ENCODE measurements at places on chromosomes 12 and 14. TPM values are rescaled to one million over a fixed set of nuclear protein-coding genes. Genes with fewer than 3 reads are reported as not detected.

DNA sequence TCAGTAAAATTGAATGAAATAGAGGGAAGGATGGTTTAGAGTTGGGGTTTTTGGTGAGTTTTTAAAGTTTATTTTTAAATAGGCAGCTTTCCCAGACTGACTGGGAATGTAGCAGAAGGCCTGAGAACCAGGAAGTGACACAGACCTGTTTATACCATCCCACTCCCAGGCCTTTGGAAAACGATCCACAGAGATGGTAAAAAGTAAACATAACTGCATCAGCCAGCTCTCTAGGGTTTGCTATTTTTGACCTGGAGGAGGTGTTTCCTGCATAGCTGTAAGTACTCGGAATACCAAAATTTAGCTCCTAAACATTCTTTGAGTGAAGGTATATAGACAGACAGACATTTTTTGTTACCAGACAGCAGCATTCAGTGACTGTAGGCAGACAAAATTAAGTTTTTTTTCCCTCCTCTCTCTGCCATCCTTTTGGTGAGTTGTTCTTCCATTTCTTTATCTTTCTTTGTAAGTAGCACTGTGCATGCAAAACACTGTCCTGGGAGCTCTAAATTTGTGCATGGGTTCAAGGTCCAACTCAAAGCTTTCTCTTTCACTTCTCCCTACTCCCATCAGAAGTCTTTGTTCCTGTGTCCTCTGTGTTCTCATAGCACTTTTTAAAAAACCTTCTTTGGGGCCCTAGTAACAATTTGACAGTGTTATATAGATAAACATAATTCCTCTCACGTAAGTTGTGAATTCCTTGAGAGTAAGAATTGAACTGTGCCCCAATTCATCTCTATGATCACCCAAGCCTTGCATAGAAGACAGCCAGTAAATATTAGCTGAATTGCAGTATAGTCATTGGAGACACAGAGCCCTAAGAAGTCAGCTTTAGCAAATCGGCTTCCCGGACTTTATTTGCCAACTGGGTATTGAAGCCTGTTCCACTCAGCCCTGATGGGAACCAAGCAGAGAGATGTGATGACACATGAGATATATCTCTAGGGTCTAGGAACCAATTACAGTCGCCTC is 37.4 kb downstream of the SUSD6 start:
- DNase-seq = no peak

DNA sequence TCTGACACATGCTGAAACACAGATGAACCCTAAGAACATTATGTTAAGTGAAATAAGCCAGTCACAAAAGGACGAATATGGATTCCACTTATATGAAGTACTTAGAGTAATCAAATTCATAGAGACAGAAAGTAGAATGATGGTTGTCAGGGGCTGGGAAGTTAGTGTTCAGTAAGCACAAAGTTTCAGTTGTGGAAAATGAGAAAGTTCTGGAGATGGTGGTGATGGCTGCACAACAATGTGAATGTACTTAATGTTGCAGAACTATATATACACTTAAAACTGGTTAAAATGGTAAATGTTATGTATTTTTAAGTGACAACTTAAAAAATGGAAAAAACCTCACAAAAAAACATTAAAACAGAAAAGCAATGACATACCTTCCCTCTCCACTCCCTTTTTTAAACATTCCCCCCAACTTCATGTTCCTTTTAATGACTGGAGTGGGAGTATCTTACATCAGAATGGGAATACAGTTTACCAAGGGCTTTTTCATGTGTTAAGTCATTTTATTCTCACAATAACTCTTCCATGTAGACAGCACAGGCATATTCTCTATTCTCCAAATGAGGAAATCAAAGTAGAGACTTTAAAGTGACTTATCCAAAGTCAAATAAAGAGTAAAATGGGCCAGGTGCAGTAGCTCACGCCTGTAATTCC is 24.0 kb downstream of the BTBD7 start:
- no peak for DNase-seq

DNA sequence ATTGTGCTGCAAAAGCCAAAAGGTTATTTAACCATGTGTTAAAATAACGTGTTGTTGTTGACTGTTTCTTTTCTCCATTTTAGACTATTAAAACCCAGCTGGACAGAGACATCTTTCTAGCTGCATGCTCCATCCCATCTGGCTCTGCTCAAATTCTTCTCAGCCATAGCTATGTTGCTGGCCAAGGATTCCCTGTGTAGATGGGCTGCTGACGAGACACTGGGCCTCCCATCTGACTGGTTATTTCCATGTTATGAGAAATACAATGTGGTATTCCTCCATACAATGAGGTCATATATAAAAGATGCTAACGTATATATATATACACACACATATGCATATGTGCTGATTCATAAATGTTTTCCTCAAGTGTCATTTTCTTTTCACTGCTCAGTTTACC is 30.1 kb downstream of the MED13L start:
- DNase-seq = no peak

- DNase-seq = no peak
Measured at GRCh38 chr12:107761502-107761904, 566 bp upstream of the PRDM4 start.

- no peak for DNase-seq
Measured at GRCh38 chr12:49019443-49020324, 1.1 kb upstream of the PRKAG1 start.

DNA sequence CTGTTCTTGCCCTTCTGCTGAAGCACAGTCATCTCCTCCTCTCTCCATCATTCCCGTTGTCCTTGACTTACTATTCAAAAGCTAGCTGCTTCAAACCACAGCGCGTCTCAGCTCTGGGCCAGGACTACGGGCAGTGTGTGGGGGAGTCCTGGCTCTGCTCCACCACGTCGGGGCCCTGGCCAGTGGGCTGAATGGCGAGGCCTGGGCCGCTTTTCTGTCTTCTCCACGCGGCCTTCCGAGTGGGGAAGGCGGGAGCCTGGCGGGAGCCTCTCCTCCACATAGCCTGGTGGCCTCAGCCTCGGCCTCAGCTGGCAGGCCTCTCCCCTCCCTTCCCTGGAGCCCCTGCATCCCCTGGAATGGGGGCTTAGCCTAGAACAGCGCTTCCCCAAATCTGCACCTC is 16.5 kb downstream of the ANKRD9 start:
- DNase-seq = no peak

DNA sequence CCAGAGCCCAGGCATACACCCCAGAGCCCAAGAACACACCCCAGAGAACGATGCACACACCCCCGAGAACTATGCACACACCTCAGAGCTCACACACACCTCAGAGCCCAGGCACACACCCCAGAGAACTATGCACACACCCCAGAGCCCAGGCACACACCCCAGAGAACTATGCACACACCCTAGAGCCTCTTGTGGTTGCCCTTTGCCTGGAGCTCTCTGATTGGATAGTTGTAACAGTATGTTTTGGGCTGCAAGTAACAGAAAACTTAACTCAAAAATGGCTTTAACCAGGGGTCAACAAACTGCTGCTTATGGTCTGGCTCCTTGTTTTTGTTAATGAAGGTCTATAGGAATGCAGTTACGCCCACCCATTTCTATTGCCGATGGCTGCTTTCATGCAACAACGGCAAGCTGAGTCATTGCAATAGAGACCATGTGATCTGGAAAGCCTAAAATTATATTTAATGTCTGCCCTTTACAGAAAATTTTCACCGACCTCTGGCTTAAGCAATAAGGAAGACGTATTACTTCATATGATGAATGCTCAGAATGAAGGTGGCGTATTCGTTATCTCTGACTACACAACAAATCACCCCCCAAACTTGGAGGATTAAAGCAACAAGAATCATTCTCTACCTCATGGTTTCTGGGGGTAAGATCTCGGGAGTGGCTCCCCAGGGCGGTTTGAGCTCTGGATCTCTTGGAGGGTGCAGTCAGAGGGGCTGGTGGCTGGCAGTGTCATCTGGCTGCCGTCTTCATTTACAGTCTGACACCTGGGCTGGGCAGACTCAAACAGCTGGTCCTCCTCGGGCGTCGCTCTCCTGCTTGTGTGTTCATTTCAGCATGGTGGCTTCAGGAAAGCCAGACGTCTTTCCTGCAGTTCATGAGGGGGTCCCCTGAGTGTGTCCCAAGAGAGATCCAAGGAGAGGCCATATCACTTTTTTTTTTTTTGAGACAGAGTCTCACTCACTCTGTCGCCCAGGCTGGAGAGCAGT is 66.3 kb upstream of the NCOR2 start:
- DNase-seq = no peak

- DNase-seq = no peak
Measured at GRCh38 chr14:102231476-102232347, 73.3 kb downstream of the MOK start.

DNA sequence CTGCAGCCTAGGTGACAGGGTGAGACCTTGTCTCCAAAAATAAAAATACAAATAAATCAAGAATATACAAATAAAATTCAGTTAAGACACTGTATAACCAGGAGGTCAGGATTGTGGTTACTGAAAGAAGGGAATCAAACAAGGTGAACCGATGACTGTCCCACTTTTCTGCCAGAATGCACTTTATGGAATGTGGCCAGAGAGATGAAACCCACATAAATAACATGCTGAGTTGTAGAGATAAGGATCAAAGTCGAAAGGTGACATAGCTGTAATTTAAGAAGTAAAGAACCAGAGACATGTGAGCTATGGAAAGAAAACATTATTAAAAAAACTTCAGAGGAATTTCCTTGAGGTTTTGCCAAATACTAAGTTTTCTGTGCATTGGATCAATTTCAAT is 1098.2 kb upstream of the USP15 start:
- no peak for DNase-seq

DNA sequence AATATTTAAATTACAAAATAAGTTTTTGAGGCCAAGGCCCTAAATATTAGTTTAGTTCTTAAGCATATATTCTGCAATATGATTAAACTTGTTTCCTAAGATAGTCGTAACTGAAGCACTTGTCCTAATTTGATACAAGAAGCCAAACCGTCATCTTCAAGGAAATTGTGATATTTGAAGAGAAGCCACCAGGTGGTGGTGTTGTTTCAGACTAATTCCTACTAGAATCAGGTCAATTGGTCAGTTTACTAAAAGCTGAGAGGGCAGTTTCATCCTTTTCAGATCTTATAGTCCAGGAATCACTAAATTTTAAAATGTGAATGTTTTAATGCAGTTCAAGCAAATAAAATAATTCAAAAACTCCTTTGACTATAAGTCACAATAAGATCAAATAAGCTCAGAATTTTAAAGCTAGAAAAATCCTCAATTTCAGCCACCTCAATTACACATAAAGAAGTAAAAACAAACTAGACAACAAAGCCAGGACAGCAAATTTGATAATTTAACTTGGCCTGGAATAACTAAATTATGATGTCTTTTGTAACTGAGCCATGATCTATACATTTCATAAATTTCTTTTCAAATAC is 7.1 kb upstream of the ARL1 start:
- no peak for DNase-seq

- peak; percentile 52 for DNase-seq
Measured at GRCh38 chr12:97308576-97309198, 153.9 kb upstream of the RMST start.

DNA sequence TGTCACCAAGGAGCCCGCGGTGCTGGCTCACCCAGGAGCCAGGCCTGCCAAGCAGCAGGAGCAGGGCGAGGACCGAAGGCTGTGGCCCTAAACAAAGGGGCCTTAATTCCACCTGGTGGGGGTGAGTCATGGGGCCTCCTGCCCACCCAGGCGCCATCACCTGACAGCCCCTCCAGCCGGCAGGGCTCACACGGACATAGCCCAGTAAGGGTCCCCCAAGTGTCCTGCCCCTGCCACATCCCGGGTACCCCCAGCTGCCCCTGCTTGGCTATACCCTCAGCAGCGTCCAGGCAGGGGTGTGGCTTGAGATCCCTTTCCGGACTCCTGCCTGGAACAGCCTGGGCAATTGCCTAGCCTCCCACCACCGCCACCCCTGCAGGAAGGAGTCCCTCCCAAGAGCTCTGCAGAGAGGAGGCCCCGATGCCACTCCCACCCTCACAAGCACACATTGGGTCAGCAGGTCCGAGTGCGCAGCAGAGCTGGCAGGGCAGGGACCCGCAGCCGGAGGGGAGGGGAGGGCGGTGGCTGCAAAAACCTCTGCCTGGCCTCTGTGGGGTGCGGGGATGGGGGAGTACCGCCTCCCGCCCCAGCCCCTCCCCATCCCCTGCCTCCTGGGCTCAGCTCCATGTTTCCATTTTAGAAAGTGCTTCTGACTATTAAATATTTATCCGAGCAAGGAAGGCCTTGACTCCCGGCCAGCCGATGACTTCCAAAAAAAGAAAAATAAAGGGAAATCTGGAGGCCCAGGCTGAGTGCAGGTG is 4.6 kb downstream of the AHNAK2 start:
- no peak for DNase-seq

DNA sequence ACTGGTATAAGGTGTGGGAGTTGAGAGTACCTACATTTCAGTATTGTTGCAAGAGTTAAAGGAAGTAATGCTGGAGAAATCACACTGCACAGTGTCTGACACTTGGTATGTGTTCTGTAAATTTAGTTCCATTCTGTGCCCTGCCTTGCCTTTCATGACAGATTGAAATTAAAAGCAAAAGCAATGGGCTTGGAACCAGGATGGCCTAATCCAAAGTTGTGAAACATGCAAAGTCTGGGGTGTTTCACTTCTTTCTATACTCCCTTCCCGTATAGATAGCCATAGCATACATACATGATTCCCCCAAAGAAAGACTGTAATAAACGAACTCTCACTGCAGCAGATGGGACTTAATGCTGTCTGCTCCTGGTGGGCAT is 281.1 kb downstream of the NRXN3 start:
- no peak for DNase-seq

- DNase-seq = no peak
Measured at GRCh38 chr12:64745259-64745807, 13.9 kb downstream of the GNS start.

- no peak for DNase-seq
Measured at GRCh38 chr12:92436856-92437255, 265.9 kb upstream of the PLEKHG7 start.

GRCh38 chr12:107684990-107685359 is 624 bp upstream of the PWP1 start:
- no peak for DNase-seq

DNA sequence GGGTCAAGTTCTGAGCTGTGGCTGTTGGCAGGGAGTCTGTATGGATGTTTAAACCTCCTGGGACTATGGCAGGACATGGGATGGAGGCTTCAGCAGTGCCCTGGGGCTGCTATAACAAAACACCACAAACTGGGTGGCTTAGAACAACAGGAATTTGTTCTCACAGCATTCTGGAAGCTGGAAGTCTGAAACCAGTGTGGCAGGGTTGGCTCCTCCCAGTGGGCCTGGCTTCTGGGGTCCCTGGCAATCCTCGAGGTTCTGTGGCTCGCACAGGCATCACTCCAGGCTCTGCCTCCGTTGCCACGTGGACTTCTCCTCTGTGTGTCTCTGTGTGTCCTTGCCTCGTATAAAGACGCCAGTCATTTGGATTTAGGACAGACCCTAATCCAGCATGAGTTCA is 39.9 kb downstream of the FZD10 start:
- DNase-seq = no peak

- no peak for DNase-seq
Measured at GRCh38 chr12:69906411-69907216, 81.6 kb downstream of the MYRFL start.

Gene EEF1AKMT3
- 6.0 TPM for polyA plus RNA-seq

Gene TAS2R50
- polyA plus RNA-seq = not detected

Gene SIX6
- polyA plus RNA-seq = not detected

Gene FAM161B
- polyA plus RNA-seq = 26.1 TPM

Gene KRT75
- polyA plus RNA-seq = 0.12 TPM

Gene OR10AD1
- polyA plus RNA-seq = not detected

Gene LETMD1
- polyA plus RNA-seq = 105 TPM
